B cell (primary cell): ENCODE measurements at places on chromosomes 5 and 9.

- no peaks in the 10 kb centered on the region for H3K27me3 ChIP-seq
- H3K36me3 ChIP-seq: no peaks in the 10 kb centered on the region
- H3K27ac ChIP-seq: no peak overlapping the region
- H3K4me3 ChIP-seq: no peak overlapping the region
- no peak for DNase-seq
These were observed 117.2 kb downstream of the CAAP1 start for GRCh38 chr9:26775391-26775790.

GRCh38 chr5:163846512-163846911, 341.1 kb downstream of the MAT2B start:
- H3K4me3 ChIP-seq: no peak overlapping the region
- no peaks in the 10 kb centered on the region for H3K36me3 ChIP-seq
- no peaks in the 10 kb centered on the region for H3K4me1 ChIP-seq
- DNase-seq: no peak
- H3K27me3 ChIP-seq: no peaks in the 10 kb centered on the region

GRCh38 chr9:131238402-131239021, 37.8 kb downstream of the FAM78A start:
- DNase-seq: peak; percentile 46
- peak overlapping the region; percentile 46 for H3K4me3 ChIP-seq
- H3K4me1 ChIP-seq: peaks cover 19% of the 10 kb centered on the region
- H3K27ac ChIP-seq: peak overlapping the region; percentile 63
- H3K36me3 ChIP-seq: no peaks in the 10 kb centered on the region

DNA sequence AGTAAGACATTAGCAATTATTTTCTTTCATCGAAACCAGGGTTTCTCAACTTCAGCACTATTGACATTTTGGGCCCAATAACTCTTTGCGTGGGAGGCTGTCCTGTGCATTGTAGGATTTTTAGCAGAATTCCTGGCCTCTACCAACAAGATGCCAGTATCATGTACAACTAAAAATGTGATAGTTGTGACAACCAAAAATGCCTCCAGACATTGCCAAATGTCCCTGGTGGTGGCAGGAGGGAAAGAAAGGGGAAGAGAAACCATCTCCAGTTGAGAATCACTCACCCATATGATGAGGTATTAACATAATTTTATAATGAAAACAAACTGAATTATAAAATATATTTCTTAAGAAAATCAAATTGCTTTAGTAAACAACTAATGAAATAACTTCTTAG, 406.1 kb downstream of the RAB3C start:
- no peak overlapping the region for H3K27ac ChIP-seq
- H3K4me1 ChIP-seq: no peaks in the 10 kb centered on the region
- no peaks in the 10 kb centered on the region for H3K36me3 ChIP-seq

DNA sequence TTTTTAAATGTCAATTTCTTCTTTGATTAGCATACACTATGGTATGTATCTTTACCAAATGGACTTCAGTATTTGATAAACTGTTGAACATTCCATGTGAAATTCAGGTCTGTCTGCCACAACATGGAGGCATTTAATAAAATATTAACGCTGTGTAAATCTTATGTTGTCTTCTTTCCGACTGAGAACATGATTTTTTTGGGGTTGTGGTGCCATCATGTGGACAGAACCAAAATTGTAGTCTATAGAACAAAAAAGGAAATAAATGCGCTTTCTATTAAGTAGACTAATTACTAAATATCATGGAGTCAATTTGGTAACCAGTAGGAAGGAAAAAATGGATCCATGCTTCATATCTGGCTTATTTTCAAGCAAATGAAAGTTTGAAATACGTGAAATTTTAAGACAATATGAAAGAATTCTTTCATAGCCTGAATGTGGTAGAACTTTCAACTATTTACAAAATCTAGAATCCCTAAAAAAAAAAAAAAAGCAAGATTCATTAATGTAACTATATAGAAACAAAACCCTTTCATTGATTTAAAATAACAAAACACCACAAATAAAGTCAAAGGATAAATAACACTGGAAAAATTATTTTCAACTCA, 2.8 kb upstream of the PLK2 start:
- H3K27me3 ChIP-seq: no peaks in the 10 kb centered on the region
- H3K4me1 ChIP-seq: peaks cover 13% of the 10 kb centered on the region
- no peaks in the 10 kb centered on the region for H3K36me3 ChIP-seq
- DNase-seq: peak; percentile 76

DNA sequence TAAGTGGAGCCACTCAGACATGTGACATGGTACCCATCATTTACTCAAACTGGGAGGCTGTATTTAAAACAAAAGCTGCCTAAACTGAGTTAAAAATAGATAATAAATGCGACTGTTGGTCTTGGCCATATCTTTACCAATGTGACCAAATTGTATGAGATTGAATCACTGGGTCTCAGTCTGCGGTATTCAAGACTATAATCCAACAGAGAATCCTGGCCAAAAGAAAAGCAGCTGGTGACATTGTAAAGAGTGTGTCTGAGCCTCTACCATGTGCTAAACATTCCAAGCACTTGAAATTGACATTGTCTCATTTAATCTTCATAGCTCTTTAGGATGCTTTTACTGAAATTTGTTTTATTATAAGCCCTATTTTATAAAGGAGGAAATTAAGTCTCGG, 282.6 kb downstream of the ZNF608 start:
- no peaks in the 10 kb centered on the region for H3K27me3 ChIP-seq
- no peak for DNase-seq
- H3K4me3 ChIP-seq: no peak overlapping the region
- H3K27ac ChIP-seq: no peak overlapping the region
- H3K36me3 ChIP-seq: no peaks in the 10 kb centered on the region

DNA sequence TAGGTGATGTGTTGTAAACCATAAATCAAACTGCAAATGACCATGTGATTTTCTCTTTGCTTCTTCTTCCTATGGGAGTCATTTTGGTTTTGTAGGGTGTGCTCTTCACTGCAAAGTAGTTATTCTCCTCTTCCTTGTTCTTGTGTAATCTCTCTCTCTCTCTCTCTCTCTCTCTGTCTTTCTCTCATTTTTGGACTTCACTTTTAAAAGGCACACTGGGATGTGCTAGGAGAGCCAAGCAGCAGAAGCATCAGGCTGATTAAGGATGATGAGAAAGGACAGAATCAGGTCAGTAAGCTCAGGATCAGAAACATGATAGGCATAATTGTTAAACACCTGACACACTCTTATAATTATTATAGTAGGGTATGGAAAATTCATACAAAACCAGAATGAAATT, 505.3 kb upstream of the ZNF608 start:
- DNase-seq: no peak
- no peaks in the 10 kb centered on the region for H3K36me3 ChIP-seq
- no peaks in the 10 kb centered on the region for H3K27me3 ChIP-seq
- no peak overlapping the region for H3K27ac ChIP-seq
- H3K4me1 ChIP-seq: no peaks in the 10 kb centered on the region
- H3K4me3 ChIP-seq: no peak overlapping the region

- H3K36me3 ChIP-seq: no peaks in the 10 kb centered on the region
- no peak overlapping the region for H3K4me3 ChIP-seq
- no peak overlapping the region for H3K27ac ChIP-seq
- no peaks in the 10 kb centered on the region for H3K27me3 ChIP-seq
- H3K4me1 ChIP-seq: no peaks in the 10 kb centered on the region
These were observed 420.1 kb downstream of the MTRR start for GRCh38 chr5:8288897-8289516.

DNA sequence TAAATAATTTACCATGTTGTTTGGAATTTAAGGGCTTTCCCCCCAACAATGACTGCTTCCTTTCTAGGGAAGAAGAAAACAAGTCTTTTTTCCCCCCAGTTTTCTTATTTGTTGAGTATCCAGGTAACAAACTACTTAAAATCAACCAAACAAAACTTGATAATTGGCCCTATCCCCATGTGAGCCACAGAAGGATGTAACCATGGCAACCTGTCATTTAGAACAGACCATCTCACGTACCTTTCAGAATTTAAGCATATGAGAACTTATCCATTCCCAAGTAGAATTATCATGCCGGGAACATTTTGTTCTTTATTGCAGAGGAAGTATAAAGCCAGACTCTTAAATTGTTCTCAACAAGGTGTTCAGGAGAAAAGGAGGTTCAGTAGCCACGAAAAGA, 392.3 kb downstream of the CETN3 start:
- H3K36me3 ChIP-seq: no peaks in the 10 kb centered on the region
- H3K27me3 ChIP-seq: no peaks in the 10 kb centered on the region
- no peak overlapping the region for H3K4me3 ChIP-seq
- no peak overlapping the region for H3K27ac ChIP-seq
- peaks cover 7% of the 10 kb centered on the region for H3K4me1 ChIP-seq

GRCh38 chr9:3868466-3868865, 342.7 kb upstream of the RFX3 start:
- H3K4me1 ChIP-seq: no peaks in the 10 kb centered on the region
- no peak for DNase-seq
- H3K4me3 ChIP-seq: no peak overlapping the region
- H3K27me3 ChIP-seq: no peaks in the 10 kb centered on the region
- H3K36me3 ChIP-seq: no peaks in the 10 kb centered on the region

GRCh38 chr9:137205126-137206069, at the start of the genes NDOR1 and TMEM203:
Gene NDOR1, plus strand, starts transcription at chr9:137205700. Its CDS starts 78 bp downstream, at chr9:137205778.
Gene TMEM203, minus strand, starts transcription at chr9:137205648. Its CDS starts 234 bp downstream, at chr9:137205414.
- H3K4me3 ChIP-seq: peak within 1 kb of the TSS; percentile 96
- H3K27ac ChIP-seq: peak within 1 kb of the TSS; percentile 73
- peaks cover 50% of the 10 kb centered on the region for H3K4me1 ChIP-seq
- no peaks in the 10 kb centered on the region for H3K27me3 ChIP-seq
- H3K36me3 ChIP-seq: peaks cover 5% of the 10 kb centered on the region

DNA sequence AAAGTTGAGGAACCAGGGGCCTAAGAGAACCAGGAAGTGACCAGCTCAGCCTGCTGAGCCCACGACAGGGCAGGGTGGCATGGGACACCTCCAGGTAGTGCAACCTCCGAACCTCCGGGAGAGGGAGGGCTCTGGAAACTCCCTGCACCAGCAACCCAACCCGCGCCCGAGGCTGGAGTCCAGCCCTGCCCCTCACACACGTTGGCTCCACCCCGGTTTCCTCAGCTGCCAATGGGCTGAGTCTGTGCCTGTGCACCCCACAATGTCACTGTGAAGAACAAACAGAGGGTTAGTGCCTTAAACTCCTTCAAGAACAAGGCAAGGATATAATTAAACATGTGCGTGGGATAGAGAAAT, 17.0 kb upstream of the UNC5A start:
- no peak for DNase-seq
- H3K27me3 ChIP-seq: peaks cover 25% of the 10 kb centered on the region
- H3K27ac ChIP-seq: no peak overlapping the region
- no peak overlapping the region for H3K4me3 ChIP-seq

DNA sequence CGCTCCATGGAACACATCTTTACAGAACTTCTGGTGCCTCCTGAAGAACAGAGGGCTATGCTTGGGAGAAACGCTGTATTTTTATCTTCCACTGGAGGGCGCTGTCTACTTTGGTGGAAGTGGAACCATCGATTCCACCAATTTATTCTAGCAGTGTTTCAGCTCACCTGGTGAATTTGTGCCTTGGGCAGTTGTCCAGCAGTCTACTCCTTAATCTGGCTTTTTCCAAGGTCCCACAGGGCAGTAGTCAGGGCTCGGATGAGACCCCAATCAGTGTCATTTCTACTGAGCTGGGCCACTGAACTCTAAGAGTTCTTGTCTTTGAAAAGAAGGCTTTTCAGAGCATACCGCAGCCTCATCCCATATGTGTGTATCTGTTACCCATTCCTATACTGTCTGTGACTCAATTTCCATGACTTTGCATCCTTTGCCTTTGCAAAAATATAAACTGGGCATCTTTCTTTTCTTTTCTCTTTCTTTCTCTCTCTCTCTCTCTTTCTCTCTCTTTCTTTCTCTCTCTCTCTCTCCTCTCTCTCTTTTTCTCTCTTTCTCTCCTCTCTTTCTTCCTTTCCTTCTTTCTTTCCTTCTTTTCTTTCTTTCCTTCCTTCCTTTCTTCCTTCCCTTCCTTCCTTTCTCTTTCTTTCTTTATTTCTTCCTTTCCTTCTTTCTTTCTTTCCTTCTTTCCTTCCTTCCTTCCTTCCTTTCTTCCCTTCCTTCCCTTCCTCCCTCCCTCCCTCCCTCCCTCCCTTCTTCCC, 138.4 kb upstream of the ZNF618 start:
- peak; percentile 40 for DNase-seq
- no peaks in the 10 kb centered on the region for H3K27me3 ChIP-seq
- no peaks in the 10 kb centered on the region for H3K36me3 ChIP-seq
- no peak overlapping the region for H3K4me3 ChIP-seq

DNA sequence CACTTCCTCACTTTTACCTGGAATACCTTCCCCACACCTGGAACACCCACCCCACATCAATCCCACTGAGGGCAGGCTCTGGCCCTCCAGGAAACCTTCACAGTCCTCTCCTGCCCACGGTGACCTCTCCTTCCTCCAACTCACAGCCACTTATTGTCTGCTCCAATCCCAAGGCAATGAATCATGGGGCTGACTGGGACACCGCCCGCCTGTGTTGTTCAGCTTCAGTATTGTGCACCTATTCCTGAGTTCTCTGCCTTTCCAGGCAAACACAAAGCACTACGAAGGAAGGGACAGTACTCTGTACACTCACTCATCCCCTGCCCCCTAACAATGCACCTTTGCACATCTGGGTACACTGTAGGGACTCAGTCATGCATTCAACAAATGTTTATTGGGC, 7.3 kb downstream of the PCDH1 start:
- no peak for DNase-seq
- peaks cover 19% of the 10 kb centered on the region for H3K27me3 ChIP-seq
- no peak overlapping the region for H3K4me3 ChIP-seq
- no peak overlapping the region for H3K27ac ChIP-seq

GRCh38 chr5:756171-756570, 28.4 kb downstream of the ZDHHC11B start:
- H3K4me1 ChIP-seq: no peaks in the 10 kb centered on the region
- no peaks in the 10 kb centered on the region for H3K36me3 ChIP-seq
- no peaks in the 10 kb centered on the region for H3K27me3 ChIP-seq
- no peak overlapping the region for H3K4me3 ChIP-seq
- DNase-seq: no peak

DNA sequence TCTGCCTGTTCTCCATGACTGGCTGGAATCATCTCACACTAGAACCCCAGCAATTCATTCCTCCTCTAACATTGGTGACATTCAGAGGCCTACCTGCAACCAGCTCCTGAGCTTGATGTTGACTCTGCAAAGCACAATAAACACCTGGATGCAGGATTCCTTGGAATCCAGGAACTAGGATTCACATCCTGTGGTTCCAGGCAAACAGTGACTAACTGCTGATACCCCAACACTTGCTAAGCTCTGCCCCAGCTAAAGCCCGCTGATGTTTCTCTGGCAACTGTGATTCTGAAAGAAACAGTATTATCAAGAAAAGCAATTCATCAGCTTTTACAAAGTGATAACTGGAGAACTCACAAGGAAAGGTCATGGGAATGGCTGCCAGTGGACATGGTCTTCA, 29.2 kb downstream of the SUSD1 start:
- no peak for DNase-seq
- no peaks in the 10 kb centered on the region for H3K36me3 ChIP-seq
- no peaks in the 10 kb centered on the region for H3K27me3 ChIP-seq

DNA sequence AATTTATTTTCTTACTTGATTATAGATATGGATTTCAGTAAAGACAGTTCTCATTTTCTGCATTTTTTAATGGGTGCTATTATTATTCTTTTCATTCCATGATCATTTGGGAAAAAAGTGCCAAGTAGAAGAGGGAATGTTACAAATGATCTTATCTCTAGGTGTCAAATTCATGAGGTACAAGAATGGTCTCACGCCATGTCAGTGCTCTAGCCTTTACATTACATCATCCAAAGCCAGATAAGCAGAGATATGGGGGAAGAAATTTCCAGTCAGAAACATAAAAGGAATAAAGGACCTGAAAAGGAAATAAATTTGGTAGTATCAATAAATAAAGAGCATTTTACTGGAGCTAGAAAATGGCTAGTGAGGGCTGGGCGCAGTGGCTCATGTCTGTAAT, 1544.2 kb upstream of the CDH6 start:
- H3K4me1 ChIP-seq: no peaks in the 10 kb centered on the region
- no peak for DNase-seq
- no peaks in the 10 kb centered on the region for H3K36me3 ChIP-seq
- H3K27me3 ChIP-seq: no peaks in the 10 kb centered on the region
